ENCODE measurements at places on chromosomes 12 and 14.

GRCh38 chr14:50360851-50361250 is 35.8 kb downstream of the CDKL1 start:
- DNase-seq = no peak

GRCh38 chr12:52618866-52619265 is 507 bp upstream of the KRT73 start:
- no peak for DNase-seq

DNA sequence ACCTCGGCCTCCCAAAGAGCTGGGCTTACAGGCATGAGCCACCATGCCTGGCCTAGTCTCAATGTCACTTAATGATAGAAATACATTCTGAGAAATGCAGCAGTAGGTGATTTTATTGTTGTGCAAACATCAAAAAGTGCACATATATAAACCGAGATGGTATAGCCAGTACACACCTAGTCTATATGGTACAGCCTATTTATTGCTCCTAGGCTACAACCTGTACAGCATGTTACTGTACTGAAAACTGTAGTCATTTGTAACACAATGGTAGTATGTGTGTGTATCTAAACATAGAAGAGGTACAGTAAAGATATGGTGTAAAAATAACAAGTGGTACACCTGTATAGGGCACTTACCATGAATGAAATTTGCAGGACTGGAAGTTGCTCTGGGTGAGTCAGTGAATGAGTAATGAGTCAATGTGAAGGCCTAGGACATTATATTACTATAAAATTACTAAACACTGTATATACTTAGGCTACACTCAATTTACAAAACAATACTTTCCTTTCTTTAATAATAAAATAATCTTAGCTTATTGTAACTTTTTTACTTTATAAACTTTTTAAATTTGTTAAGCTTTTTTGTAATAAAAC is 166.7 kb upstream of the SYT1 start:
- DNase-seq = no peak

GRCh38 chr12:51449580-51450246 is 25.1 kb downstream of the SLC4A8 start:
- no peak for DNase-seq

DNA sequence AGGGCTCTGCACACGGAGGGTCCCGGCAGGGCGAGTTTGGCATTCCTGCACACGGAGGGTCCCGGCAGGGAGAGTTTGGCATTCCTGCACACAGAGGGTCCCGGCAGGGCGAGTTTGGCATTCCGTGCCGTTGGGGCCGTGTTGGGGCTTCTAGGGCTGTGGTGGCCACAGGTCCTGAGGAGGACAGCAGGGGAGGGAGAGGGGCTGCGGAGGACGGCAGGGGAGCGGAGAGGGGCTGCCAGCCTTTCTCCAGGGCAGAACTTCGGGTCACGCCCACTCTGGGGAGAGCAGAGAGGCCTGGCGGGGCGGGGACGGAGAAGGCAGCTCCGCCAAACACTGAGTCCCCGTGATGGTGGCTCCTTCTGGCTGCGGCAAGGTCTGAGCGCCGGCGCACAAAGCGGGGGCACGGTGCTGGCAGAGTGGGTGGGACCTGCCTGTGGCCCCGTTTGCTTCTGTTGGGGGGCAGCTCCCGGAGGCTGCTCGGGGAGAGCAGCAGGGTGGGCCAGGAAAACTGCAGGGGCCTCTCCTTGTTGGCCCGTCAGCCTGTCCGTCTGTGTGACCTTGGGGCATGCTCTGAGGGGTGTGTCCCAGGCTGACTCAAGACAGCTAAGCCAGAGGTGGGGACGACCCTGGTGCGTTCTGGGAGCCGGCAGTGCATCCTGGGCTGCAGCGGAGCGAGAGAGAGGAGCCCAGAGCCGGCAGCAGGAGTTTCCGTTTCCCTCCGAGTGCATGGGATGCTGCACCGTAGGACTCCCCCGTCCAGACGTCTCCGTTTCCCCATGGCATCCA is 60.2 kb downstream of the LRCOL1 start:
- no peak for DNase-seq

DNA sequence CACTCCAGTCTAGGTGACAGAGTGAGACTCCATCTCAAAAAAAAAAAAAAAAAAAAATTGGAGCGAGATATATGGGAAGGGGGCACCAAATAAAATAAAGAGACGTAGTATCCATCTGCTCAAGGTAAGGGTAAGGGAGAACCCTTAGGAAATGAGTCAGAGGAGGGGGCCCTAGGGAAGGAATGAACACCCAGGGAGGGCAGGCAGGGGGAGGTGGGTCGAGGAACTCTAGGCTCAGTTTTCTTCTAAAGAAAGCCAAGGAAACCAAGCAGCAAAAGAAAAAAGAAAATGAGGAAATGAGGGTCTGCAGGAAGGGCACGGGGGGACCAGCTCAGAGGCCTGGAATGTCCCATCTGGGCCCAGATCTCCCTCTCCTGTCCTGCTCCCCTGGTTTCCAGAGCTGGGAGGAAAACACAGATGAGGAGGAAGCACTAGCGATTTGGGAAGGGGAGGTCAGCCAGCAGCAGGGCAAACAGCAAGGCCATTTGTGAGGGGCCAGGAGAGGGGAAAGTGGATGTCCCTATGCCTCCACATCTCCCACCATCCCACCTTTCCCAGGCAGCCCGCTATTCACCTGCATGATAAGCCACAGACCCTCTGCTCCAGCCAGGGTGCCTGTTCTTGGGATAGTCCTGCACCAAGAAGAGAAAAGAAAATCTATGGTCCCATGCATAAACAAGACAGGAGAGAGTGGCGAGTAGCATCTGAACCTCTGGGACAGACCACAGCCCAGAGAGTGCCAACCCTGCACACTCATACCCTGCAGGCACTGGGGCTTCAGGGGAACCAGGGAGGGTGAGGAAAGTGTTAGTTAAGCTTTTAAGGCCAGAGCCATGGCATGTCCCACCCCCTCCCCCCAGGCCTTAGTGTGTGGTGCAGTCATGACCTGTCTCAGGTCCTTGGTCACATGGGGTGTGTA is 11.9 kb downstream of the SPRYD3 start:
- no peak for DNase-seq

- no peak for DNase-seq
Measured at GRCh38 chr12:111991946-111992345, 21.0 kb downstream of the TMEM116 start.

DNA sequence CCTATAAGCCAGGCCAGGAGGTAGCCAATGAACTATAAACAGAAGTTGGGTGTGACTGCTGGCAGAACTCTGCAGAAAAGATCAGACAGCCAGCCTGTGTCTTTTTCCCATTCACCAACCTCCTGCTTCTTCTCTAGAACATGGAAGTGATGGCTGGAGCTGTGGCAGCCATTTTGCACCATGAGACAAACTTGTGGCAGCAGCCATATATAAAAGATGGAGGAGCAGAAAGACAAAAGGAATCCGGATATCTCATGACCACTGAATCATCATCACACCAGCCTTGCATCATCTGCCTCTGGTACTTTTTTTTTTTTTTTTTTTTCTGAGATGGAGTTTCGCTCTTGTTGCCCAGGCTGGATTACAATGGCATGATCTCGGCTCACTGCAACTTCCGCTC is 8.7 kb downstream of the BEGAIN start:
- no peak for DNase-seq

- no peak for DNase-seq
Measured at GRCh38 chr14:77529213-77529612, 30.6 kb upstream of the ISM2 start.

DNA sequence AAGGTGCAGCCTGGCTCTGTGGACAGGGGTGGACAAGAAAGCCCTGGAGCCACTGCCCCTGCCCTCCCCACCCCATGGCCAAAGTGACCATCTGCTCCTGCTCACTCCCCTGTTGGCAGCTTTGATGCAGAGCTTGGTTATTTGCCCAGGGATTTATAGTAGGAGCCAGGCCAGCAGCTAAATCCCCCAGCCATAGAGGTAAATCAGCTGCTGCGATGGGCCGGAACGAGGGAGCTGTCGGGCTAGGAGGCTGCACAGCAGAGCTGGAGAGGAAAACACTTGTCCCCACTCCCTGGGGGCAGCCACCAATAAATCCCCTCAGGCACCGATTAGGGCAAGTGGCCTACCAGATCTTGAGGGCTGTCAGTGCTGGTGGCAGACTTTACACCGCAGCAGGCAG is 26.0 kb downstream of the SMUG1 start:
- DNase-seq = no peak

DNA sequence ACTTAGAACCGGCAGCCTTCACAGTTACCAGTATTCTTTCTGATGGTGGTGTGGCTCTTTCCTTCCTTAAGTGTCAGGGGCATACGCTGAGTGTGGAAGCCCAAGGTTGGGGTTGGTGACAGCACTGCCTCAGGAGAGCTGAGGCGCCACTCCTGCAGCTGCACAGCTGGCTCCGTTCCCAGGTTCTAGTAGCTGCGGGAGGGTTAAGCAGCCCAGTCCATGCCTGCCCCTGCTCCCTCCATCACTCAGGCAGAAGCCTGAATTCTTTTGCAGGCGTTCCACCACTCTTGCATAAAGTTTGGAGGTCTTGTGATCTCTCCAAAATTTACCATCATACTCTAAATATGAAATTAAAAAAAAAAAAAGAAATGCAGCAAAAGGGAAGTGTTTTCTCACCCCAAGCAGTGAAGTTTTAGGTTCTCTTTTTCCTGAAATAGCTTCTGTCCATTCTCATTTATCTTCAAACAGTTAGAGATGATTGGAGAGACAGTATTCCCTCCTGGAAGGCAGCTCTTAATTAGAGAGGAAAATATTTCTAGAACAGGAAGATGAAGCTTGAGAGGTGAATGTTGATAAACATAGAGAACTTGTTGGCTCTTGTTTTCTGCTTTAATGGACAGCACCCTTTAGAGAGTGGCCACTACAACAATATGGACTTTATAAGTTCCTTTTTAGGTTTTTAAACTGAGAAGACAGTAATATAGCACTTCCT is 136.1 kb downstream of the FGD4 start:
- no peak for DNase-seq

GRCh38 chr12:94815958-94816357 is 165.6 kb upstream of the TMCC3 start:
- DNase-seq = no peak

Data from activated effector memory CD4-positive, alpha-beta T cell treated with Interleukin-2 at 50 U/mL for 16 hours (primary cell).